ENCODE measurements at places on chromosomes 3 and 15. TPM values are rescaled to one million over a fixed set of nuclear protein-coding genes. Genes with fewer than 3 reads are reported as not detected.

DNA sequence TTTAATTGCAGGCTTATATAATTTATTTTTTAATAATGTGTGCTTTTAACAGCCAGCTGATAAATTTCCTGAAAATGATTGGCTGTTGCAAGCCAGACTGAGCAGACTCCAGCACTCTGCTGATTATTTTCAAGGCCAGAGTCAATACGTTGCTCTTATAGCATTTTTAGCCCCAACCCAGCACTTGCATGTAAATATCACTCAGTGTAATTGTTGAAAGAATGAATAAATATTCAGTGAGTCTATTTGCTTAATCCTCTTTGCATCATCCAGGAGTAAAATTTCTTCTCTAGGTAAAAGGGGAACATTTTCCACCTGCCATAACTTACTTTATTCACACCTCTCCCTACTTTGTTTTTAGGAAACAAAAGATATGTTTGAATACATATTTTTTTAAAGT is 2.9 kb downstream of the GABRR3 start:
- DNase-seq: no peak

GRCh38 chr3:183230826-183231225 is 22.2 kb upstream of the B3GNT5 start:
- no peak for DNase-seq

Gene LRRC31
- not detected for total RNA-seq

- no peak for DNase-seq
These were observed 37.8 kb downstream of the IQGAP1 start for GRCh38 chr15:90425726-90426346.

Gene PLCL2
- total RNA-seq: 30.5 TPM

- no peak for DNase-seq
These were observed 67.3 kb upstream of the ST3GAL6 start for GRCh38 chr3:98695796-98696195.

GRCh38 chr15:41347236-41347635 is 14.6 kb downstream of the NUSAP1 start:
- DNase-seq: no peak

- no peak for DNase-seq
These were observed 6.4 kb downstream of the CFAP20DC start for GRCh38 chr3:59043391-59043790.

Gene ESYT3
- total RNA-seq: 11.0 TPM

DNA sequence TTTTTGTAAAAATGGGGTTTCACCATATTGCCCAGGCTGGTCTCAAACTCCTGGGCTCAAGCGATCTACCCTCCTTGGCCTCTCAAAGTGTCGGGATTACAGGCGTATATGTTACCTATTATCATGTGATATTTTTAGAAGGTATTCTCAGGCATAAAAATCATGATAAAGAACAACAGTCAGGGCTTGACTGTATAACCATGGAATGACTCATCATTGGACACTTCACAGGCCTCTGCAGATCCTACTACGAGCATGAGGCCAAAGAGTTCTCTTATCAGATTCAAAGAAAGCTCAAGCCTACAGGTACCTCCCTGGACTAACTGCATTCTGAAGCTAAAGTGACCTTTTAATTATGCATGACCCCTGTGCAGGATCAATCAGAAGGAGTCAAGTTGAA is 91.7 kb upstream of the PRICKLE2 start:
- DNase-seq: no peak

- no peak for DNase-seq
These were observed 129.0 kb upstream of the PRICKLE2 start for GRCh38 chr3:64354221-64354620.

DNA sequence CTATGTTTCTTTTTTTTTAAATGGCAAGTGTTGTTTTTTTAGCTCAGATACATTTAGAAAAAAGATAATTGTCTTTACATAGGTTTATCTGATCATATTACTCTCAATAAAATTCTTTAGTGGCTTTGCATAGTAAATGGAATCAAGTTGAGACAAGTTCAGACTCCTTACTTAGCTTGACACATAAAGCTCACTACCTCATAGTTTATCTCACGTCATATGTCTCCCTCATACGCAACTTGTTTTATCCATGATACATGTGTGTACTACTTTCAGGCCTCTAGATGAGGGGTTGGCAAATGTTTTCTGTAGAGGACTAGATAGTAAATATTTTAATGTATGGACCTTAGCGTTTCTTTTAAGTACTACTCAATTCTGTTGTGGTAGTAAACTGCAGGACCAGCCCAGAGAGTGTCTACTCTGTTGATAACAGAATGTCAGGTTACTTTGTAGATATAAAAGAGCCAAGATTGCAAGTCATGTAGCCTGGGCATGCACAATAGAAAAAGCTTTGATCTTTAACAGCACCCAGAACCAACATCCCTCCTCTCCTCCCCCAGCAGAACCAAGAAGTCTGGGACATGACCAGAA is 28.2 kb upstream of the MGA start:
- DNase-seq: no peak

Measured in dorsolateral prefrontal cortex (tissue), 122 donors.